ENCODE measurements at places on chromosomes 11 and 22.

GRCh38 chr11:60345489-60345888, 18.4 kb downstream of the MS4A6E start:
- peak; percentile 70 for DNase-seq

DNA sequence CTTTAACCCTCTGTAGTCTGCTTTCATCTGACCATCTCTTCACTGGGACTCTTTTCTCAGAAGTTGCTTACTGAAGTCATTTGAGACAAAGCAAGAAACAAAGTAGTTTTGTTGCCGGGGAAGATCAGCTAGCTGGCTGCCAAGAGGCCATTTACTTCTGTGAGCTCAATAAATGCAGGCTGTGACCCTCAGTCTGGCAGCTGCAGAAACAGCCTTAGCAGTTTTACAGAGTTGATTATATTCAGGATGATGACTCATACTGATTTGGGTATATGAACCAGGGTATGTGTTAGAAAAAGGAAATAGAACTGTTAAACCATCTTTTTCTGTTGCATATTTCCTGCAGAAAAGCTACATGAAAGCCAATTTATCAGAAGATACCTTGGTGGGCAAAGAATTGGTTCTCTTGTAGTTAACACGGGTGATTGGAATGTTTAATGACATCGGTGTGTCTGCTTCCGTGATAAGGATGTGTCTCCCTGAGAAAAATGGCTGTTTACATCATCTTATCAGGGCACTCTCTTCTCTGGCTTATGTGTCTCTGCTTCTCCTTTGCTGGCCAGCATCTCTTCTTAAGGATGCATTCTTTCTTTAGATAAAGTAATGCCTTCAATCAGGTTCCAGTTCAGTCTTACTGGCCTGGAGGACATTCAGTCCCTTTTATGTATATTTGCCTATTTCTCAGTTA, 18.5 kb downstream of the FIBIN start:
- no peak for DNase-seq

DNA sequence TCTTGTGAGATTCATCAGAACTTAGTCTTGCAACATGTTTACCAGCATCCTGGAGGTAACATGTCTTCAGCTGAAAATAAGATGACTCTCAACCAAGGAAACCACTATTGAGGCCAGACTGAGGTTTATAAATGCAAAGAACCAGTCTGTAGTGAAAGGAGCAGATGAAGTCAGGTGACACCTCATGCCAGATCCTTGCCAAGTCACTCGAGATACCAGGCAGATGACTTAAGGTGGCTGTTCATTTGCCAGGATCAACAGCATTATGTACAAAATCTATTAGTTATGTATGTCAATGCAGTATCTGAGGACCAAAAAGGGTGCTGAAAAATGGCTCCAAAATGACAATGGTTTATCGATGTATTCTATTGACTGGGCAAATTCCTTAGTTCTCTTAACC, 100.0 kb upstream of the SOX6 start:
- no peak for DNase-seq

DNA sequence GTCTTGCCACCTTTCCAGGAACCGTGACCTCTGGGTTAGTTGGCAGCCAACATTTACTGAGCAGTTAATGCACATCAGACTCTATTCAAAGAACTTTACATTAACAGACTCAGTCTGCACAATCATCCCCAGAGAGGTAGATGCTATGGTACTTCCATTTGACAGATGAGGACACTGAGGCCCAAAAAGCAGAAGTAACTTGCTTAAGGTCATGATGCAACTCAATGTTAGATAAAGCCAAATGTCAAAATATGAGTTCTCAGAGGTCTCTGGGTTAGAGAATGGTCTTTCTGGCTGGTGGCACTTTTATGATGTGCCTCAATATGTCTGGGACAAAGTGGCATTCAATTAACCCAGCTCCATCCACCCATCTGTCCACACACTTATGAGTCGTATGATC, 450.0 kb downstream of the MIAT start:
- no peak for DNase-seq

GRCh38 chr11:32894149-32894827, 1.7 kb downstream of the QSER1 start:
- peak; percentile 69 for DNase-seq

GRCh38 chr11:114278342-114279065, 17.7 kb upstream of the NNMT start:
- DNase-seq: no peak

- no peak for DNase-seq
These were observed 26.8 kb downstream of the LARGE1 start for GRCh38 chr22:33893512-33893911.

DNA sequence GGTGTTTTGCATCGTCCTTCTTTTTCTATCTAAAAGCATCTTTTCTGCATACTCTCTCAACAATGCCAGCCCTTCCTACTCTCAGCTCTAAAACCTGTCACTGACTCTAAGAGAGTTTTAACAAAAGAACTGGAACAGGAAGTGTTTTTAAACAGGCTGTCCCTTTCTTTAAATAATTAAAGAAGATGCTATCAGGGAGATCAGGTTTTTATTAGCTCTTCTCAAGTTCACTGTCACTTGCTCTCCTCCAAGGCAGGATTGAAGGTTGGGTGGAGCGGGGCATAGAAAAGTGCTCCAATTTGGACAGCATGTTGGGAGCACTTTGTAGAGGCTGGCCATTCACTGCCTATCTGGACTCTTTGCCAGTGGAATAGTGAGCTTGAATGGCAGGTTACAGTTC, 56.4 kb upstream of the BARX2 start:
- DNase-seq: no peak

- no peak for DNase-seq
These were observed 37.5 kb downstream of the MPPED1 start for GRCh38 chr22:43449205-43449830.

DNA sequence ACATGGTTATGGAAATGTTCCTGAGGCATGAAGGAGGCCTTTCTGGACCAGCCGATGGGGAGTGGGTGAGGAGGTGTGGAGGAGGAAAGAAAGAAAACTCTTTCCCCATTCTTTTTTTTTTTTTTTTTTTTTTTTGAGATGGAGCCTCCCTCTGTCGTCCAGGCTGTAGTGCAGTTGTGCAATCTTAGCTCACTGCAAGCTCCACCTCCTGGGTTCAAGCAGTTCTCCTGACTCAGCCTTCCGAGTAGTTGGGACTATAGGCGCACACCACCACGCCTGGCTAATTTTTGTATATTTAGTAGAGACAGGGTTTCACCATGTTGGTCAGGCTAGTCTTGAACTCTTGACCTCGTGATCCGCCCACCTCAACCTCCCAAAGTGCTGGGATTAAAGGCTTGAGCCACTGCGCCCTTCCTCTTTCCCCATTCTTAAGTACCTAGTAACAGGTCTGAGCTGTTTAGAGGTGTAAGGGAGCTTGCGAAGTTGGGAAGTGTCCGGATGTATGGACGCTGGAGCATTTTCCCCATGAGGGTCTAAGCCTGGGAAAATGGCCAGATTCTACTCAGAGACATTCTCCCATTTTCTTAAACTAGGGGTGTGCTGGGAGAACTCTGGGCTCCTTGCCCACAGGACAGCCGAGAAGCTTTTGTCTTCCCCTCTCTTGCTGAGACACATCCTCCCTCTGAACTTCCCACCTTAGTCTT, 135.8 kb downstream of the TEAD1 start:
- DNase-seq: no peak

- peak; percentile 39 for DNase-seq
These were observed 42.0 kb downstream of the IGLL5 start for GRCh38 chr22:22929381-22930221.

DNA sequence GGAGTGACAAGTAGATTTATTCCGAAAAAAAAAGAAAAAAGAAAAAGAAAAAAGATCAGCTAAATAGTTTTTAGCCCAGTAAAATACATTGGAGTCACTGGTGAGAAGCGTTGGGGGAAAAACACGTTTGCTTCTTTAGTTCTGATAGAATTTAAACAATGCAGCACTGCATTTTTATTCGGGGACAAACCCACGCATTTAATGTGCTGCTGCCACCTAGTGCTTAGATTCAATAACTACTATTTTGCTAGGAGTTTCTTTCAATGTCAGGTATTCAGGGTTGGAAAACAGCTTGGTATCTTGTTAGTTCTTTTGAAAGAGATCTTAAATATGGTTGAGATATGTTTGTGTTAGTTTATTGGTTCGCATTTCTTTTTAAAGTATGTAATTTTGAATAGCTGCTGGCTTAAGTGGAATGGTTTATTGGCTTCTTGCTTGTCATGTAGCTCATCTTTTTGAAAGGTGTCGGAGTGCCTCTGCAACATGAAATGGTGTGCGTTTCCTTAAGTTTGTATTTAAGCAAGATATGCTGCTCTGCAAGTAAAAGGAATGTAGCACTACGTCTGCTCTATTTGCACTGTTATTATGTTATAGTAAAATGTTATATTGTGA, 41.9 kb downstream of the SVIP start:
- DNase-seq: peak; percentile 45

GRCh38 chr11:26936109-26936508, 57.8 kb upstream of the FIBIN start:
- no peak for DNase-seq
